Small intestine (tissue), 16 donors: ENCODE measurements at places on chromosomes 7 and 10. TPM values are rescaled to one million over a fixed set of nuclear protein-coding genes. Genes with fewer than 3 reads are reported as not detected.

The TMEM184A gene
- polyA plus RNA-seq: 51.2 TPM

The DMBT1 gene
- 12.2 TPM for polyA plus RNA-seq

The HUS1 gene
- polyA plus RNA-seq: 9.5 TPM

The GARS1 gene
- 144 TPM for polyA plus RNA-seq

GRCh38 chr7:40656349-40656748 lies 521.5 kb downstream of the SUGCT start:
- no peak overlapping the region for H3K27ac ChIP-seq
- H3K36me3 ChIP-seq: no peaks in the 10 kb centered on the region
- H3K27me3 ChIP-seq: no peaks in the 10 kb centered on the region
- H3K4me1 ChIP-seq: no peaks in the 10 kb centered on the region
- H3K4me3 ChIP-seq: no peak overlapping the region

- no peaks in the 10 kb centered on the region for H3K36me3 ChIP-seq
- H3K27ac ChIP-seq: no peak overlapping the region
- no peaks in the 10 kb centered on the region for H3K27me3 ChIP-seq
- H3K4me3 ChIP-seq: no peak overlapping the region
Observed at GRCh38 chr7:14197280-14197679, 207.8 kb upstream of the ETV1 start.

DNA sequence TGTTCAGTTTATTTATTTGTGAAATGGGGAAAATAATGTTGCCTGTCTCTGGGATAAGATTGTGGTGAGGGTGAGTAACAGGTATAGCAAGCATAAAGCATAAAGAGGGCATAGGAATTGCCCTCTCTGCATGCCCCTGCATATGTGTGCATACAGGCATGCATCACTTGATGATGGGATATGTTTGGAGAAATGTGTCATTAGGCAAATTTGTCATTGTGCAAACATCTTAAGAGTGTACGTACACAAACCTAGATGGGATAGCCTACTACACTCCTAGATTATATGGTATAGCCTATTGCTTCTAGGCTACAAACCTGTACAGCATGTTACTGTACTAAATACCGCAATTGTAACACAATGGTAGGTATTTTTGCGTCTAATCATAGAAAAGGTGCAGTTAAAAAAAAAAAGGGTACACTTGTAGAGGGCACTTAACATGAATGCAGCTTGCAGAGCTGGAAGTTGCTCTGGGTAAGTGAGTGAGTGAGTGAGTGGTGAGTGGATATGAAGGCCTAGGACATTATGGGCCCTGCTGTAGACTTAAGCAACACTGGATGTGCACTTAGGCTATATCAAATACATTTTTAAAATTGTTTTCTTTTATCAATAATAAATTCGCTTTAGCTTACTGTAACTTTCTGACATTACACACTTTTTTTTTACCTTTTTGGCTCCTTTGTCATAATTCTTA lies 386.5 kb upstream of the ANKRD30A start:
- no peaks in the 10 kb centered on the region for H3K36me3 ChIP-seq
- DNase-seq: no peak
- no peak overlapping the region for H3K27ac ChIP-seq
- H3K27me3 ChIP-seq: no peaks in the 10 kb centered on the region
- no peaks in the 10 kb centered on the region for H3K4me1 ChIP-seq

DNA sequence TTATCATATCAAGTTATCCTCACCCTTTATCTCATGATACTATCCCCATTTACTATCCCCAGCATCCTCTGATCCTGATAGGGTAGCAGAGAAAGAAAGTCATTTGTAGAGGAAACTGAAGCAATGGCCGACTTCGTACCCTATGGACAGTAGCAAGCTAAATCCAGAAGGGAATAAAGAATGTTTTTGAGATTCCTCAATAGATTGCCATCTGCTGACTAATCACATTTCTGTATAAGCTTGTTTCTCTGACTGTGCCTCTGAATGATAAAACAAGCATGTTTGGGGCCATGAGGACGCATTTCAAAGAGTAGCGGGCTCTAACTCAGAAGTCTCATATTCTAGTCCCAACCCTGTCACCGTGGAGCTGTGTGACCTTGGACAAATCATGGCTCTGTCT lies 13.2 kb upstream of the FAM107B start:
- H3K36me3 ChIP-seq: no peaks in the 10 kb centered on the region
- no peak overlapping the region for H3K4me3 ChIP-seq

- no peaks in the 10 kb centered on the region for H3K27me3 ChIP-seq
- no peak for DNase-seq
- H3K4me1 ChIP-seq: no peaks in the 10 kb centered on the region
- H3K36me3 ChIP-seq: no peaks in the 10 kb centered on the region
Observed at GRCh38 chr7:37342688-37343471, 105.8 kb downstream of the ELMO1 start.

DNA sequence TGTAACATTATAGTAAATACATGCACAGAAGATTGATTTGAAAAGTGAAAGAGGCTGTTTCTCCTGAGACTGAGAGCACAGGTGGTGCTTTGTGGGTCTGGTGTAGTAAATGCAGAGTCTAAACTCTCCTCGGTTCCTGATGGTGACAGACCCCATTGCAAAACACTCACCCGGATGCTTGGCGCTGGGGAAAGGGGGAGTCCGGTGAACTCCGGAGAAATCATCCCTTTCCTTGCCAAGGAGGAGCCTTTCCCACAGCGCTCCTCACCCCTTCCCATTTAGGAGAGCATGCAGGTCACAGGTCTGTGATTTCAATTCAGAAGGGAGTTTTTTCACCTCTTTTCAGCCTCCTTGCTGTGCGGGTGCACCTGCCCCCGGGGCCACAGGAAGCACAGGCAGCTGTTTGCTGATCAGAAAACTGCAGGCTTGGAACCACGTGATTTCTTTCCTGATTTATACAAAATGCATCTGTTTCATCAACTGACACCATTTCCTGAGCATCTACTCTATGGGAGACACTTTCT lies 75.6 kb upstream of the LYZL2 start:
- DNase-seq: no peak
- no peak overlapping the region for H3K4me3 ChIP-seq
- H3K27me3 ChIP-seq: no peaks in the 10 kb centered on the region
- no peaks in the 10 kb centered on the region for H3K36me3 ChIP-seq

GRCh38 chr10:89431977-89432376 lies 17.6 kb downstream of the IFIT5 start:
- peaks cover 6% of the 10 kb centered on the region for H3K27me3 ChIP-seq
- no peak overlapping the region for H3K27ac ChIP-seq
- DNase-seq: peak; percentile 24
- no peaks in the 10 kb centered on the region for H3K36me3 ChIP-seq

- peaks cover 5% of the 10 kb centered on the region for H3K4me1 ChIP-seq
- no peaks in the 10 kb centered on the region for H3K27me3 ChIP-seq
- DNase-seq: no peak
- H3K4me3 ChIP-seq: no peak overlapping the region
- no peak overlapping the region for H3K27ac ChIP-seq
- no peaks in the 10 kb centered on the region for H3K36me3 ChIP-seq
Observed at GRCh38 chr10:50422259-50422658, 170.9 kb upstream of the ASAH2 start.

DNA sequence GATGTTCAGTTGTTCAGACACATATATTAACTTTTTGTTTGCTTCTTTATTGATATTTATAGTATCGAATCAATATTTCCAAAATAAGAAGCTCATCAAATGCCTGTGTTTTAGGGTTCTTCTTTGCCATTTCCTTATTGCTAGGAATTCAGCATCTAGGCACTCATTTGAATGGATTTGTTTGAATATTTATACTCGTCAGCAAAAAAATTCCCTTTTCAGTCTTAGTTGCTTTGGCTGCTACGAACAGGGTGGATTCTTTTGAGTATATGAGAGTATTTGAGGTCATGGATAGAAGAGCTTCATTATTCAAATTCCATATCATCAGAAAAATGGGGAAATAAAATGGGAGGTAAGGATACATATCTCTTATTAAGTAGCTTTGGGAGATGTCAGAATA lies 706.9 kb downstream of the NRG3 start:
- H3K27ac ChIP-seq: no peak overlapping the region
- no peaks in the 10 kb centered on the region for H3K4me1 ChIP-seq
- no peaks in the 10 kb centered on the region for H3K36me3 ChIP-seq
- H3K4me3 ChIP-seq: no peak overlapping the region

DNA sequence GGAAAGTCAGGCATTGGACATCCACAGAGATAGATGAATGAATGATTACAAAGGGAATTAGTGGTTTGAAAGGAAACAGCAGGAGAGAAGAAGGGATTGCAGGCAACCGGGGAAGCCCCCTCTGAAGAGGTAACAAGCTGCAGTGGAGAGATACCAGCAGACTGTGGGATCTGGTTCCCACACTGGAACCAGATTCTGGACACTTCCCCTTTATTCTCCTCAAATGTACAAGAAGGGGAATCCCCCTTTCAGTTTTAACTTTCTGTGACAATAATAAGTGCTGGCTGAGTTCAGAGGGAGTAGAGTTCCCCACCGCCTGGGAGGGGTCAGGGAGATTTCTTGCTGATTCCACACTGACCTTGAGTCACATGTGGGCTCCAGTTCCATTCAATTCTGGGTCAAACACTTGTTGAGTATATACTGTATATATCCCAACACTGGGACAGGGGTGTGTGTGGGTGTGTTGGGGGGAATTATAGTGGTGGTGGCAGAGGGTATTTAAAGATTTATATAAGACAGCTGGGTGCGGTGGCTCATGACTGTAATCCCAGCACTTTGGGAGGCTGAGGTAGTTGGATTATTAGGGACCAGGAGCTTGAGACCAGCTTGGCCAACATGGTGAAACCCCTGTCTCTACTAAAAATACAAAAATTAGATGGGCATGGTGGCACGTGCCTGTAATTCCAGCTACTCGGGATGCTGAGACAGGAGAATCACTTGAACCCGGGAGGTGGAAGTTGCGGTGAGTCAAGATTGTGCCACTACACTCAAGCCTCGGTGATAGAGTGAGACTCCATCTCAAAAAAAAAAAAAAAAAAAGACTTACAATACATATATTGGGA lies 16.5 kb upstream of the DDIT4 start:
- no peak overlapping the region for H3K27ac ChIP-seq
- no peak overlapping the region for H3K4me3 ChIP-seq
- no peaks in the 10 kb centered on the region for H3K27me3 ChIP-seq
- no peak for DNase-seq
- H3K36me3 ChIP-seq: no peaks in the 10 kb centered on the region

DNA sequence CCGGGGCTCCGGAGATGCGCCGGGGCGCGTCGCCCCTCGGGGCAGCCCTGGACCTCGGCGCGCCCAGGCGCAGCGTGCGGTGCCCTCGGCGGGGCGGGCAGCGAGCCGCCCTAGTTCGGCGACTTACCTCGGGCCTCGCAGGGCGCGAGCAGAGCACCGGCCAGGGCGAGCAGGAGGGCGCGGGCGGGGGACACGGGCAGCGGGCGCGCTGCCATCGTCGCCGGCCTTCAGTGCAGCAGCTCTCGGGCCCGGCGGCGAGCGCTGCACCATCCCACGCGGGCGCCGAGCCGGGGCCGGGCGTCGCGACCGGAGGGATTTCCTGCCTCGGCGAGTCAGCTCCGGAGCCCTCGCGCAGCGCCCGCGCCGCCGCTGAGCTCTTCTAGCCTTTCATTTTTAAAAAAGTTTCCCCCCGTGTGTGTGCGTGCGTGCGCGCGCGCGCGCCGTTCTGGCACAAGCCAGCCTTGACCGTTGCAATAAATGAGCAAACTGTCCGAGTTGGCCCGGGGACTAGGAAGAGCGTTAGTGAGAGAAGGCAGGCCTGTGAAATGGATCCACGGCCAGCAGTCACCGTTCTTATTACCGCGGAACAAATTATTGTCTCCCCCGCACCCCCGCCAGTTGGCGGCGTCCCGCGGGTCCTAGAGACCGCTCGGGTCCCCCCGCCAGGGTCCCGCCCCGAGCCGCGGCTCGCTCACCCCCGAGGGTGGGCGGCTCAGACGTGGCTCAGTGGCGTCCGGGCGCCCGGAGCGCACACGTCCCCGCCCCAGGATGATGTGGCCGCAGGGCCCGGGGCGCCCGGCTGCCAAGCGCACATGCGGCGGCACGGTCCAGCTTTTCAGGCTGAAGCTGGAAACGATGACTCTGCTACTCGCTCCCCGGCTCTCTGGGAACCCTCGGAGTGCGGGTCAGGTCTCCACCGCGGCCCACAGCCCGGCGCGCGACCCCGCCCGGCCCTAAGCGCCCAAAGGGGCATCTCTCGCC lies at the start of gene ADAM12:
TSS of gene ADAM12 (minus strand) at position 547 of the 981 bp plus-strand sequence. CDS start at position 215, 332 bp downstream.
- peaks cover 19% of the 10 kb centered on the region for H3K27me3 ChIP-seq
- no peak within 1 kb of the TSS for H3K27ac ChIP-seq
- H3K4me3 ChIP-seq: peak within 1 kb of the TSS; percentile 35
- H3K4me1 ChIP-seq: no peaks in the 10 kb centered on the region
- DNase-seq: peak; percentile 31
- H3K36me3 ChIP-seq: no peaks in the 10 kb centered on the region

- no peaks in the 10 kb centered on the region for H3K4me1 ChIP-seq
- H3K36me3 ChIP-seq: no peaks in the 10 kb centered on the region
- DNase-seq: no peak
- no peaks in the 10 kb centered on the region for H3K27me3 ChIP-seq
- peak overlapping the region; percentile 1 for H3K27ac ChIP-seq
Observed at GRCh38 chr7:99099499-99100077, 44.3 kb downstream of the SMURF1 start.
